ENCODE measurements at places on chromosomes 3 and 15. TPM values are rescaled to one million over a fixed set of nuclear protein-coding genes. Genes with fewer than 3 reads are reported as not detected.

DNA sequence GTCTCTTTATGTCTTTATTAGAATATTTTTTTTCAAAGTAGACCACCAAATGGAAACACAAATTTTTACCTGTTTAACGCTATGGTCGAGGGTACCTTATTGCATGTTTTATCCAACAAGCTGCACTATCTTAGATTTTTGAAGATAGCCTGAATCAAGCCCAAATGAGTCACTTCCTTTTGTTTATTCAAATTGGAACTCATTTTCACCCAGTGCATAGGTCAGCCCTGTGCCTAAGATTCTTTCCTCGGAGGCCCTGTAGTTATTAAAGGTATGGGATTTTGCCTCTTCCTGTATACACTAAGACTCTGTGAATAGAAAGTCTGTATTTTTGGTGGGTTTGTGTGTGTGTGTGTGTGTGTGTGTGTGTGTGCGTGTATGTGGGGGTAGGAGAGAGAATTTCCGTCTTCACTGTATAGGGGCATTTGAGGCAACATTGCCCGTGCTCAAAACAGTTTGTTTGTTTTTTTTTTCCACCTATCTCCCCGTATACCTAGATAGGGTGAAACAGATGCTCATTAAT, 358.0 kb upstream of the CADM2 start:
- no peak for DNase-seq

DNA sequence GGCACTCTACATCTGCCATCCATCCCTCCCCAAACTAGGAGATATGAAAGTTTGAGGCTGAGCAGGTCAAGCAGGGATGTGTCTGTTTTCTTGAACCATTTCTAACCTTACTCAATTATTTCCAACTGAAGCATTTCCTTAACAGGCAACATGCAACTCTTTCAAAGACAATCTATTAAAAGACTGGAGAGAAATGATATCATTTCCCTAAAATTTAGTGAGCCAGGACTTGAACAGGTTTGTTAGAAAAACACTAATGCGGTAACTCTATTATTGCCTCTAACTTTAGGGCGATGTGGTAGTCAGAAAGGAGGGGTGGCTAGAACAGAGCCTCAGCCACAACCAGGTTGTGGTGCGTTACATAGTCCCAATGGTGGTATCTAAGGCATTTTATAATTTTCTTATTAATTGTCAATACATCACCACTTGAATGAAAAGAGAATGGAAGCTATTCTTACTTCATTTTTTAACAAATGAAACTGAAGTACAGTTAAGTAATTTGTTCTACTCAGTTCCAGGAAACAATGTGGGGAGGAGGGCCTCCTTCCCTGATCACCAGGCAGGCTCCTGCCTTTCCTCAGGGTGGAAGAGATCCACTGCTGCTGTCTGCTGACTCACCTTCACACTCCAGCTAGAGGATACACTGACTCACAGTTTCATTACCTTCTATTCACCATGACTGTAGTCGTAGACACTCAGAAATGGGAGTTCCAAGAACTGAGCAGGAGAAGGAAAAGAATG, 22.8 kb downstream of the MYO1E start:
- no peak for DNase-seq

DNA sequence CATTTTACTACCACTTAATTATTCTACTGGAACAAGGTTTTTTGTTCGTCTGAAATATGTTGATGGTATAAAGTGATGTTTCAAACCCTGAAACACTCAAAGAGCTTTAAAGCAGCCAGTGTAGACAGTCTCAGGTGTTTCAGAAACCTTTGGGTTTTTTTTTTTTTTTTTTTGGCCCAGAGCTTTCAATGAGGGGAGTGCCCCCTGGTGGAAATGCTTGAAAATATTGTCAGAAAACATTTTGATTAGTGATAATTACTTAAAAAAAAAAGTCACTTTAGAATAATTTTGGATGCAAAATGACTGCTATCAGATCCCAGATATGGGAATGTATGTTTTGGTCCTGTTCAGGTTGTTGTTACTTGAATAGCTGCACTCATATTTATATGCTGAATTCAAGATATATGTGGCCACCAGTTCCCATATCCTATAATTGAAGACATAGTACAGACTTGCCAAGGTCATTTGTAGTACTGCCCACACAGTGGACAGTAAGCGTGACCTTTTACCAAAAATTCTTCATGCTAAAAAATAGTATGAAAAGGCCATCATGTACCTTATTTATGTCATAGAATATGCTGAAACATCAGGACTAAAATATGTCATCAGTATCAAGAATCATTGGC, 35.9 kb downstream of the SATB1 start:
- DNase-seq, result no peak

DNA sequence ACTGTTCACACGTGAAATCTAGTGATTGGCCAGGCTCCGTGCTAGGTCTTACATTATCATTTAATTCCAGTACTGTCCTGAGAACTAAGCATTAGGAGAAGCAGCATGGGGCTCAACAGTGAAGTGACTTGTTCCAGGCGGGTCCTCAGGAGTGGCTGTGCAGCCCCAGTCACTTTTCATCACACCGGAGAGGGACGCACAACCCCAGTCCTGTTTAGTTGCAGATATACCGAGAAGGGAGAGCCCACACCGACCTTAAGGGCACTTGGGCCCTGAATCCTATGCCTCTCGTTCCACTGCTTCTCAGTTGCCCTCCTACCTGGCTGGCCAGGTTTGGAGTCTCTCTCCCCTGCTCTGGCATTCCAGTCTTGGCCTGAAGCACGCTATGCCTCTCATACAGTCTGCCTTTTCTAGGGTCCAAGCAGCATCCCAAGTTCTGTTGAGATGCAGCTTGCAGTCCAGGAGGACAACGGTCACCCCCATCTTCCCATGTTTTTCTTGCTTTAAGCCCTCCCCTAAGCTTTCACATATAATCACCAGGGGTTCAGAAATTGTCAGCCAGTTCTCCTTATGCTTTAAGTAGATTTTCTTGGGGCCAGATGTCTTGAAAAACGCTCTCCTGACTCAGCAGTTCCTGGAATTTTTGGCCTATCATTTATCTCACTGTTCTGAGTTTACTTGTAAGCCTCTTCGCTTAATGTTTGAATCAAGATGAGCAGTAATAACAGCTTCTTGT, 10.1 kb downstream of the FAM131A start:
- DNase-seq, result no peak

Gene XYLB
- 2.3 TPM for total RNA-seq

Measured in activated naive CD4-positive, alpha-beta T cell treated with anti-CD3 and anti-CD28 coated beads, Interleukin-2, amount 50 U/mL, for 72 hours (primary cell).